ENCODE measurements at places on chromosomes 12 and 14. TPM values are rescaled to one million over a fixed set of nuclear protein-coding genes. Genes with fewer than 3 reads are reported as not detected.

The HHIPL1 gene
- total RNA-seq = 3.4 TPM

The OASL gene
- not detected for total RNA-seq

The CMKLR1 gene
- 0.92 TPM for total RNA-seq

The PITPNM2 gene
- 3.7 TPM for total RNA-seq

The GALNT9 gene
- total RNA-seq = 0.45 TPM

The NAV3 gene
- total RNA-seq = 0.14 TPM

The ABCC9 gene
- total RNA-seq = not detected

Data from H7 (cell line).